ENCODE measurements at places on chromosomes 13 and 19.

GRCh38 chr19:33686687-33687480 lies 65.1 kb downstream of the CHST8 start:
- no peak for DNase-seq

DNA sequence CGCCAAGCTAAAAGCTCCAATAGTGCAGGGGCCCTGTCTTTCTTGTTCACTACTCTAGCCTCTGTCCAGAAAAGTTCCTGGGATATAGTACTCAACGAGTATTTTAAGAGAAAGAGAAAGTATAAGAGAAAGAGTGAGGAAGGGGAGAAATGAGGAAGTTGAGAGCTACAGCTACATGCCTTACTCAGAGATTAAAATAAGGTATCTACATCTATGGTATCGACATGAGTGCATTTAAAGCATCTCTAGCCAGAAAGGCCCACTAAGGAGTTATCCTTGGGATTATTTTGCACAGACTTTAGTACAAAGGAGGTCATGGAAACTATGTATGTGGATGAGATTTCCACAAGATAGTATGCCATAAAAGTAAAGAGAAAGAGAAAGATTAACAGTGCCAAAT lies 28.5 kb downstream of the MYCBP2 start:
- no peak for DNase-seq

DNA sequence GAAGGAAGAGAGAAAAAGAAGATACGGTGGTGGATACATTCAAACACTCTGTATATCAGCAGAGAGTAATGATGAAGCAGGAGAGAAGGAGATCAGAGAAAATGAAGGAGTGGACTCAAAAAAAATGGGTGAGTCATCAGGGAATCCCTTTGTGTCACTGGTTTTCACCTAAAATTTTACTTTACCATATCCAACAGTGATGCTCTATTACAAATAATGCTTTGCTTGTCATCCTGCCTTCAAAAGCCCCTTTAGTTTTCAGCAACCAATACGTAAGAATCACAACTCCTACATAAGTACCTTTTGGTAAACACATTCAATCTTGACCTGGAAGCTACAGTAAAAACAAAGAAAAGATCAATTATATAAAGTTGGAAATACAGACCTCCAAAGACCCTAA lies 88.8 kb downstream of the ENOX1 start:
- DNase-seq, result no peak

DNA sequence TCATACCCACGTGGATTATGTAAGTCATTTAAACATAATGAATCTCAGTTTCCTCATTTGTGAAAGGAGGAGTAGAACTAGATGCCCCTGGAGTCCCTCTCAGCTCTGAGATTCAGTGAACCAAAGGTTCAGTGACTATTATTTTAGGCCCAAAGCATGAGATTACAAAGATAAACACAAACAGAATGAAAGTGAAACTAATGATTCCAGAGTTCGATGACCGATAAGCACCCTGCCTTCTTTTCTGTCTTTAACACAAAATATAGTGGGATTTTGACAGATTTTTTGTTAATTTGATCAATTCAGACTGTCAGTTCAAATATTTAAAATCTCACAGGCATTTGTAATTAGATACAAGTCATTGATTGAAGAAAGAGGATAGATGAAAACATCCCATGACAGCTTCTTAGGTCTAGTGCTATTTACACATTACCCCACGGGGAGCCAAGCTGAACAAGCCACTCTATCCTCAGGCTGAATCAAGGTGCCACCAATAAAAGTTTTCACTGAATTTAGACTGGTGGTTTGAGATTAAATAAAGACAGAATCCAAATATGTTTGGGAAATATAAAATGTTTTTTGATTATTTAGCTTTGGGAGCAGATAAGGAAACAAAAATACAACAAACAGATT lies 64.6 kb upstream of the RAP2A start:
- no peak for DNase-seq

DNA sequence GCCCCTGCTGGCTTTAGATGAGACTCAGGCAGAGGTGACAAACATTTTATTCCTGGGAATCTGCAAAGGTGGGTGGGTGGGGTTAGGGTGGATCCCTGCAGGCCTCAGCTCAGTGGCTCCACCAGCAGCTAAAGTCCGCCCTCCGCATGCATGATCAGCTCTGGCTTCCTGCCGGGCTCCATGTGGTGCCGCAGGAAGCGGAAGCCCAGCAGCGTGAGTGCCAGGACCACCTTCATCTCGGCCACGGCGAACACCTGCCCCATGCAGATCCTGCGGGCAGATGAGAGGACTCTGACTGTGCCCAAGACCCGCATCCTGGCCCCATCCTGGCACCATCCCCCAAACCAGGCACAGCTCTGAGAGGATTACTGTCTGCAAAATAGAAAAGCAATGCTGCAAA lies 26.3 kb downstream of the CYP4F2 start:
- DNase-seq, result no peak
